ENCODE measurements at places on chromosomes 1 and 21.

GRCh38 chr1:32877211-32878110 is 6.7 kb upstream of the FNDC5 start:
- no peak for DNase-seq

DNA sequence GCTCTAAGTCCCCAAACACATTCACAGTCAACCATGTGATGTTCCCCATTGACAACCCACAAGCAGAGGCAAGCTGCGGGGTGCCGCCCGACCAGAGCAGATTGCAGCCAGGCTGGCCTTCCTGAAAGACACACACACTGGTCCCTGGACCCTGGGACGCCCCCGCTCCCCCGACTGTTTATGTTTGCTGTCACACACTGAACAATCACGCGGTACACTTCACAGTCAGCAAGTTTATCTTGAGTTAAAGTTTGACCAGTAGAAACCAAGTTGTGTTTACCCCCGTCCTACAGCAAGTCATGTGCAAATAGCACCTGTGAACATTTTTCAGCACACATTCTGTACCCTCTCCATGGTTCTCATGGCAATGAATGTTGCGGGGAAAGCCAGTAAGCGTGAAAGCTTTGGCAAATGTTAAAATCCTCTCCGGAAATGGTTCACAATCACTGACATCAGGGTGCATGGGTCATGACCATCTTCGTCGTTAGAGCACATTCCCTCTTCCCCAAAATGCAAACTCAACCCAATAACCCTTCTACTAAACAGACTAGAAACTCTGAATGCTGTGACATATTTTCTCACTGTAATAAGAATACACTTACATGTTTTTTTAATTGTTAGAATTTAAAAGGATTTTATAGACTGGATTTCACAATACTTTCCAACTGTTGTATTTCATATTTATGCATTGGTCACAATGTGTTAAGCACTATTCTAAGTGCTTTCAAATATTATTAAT is 33.3 kb upstream of the IRF2BP2 start:
- no peak for DNase-seq

DNA sequence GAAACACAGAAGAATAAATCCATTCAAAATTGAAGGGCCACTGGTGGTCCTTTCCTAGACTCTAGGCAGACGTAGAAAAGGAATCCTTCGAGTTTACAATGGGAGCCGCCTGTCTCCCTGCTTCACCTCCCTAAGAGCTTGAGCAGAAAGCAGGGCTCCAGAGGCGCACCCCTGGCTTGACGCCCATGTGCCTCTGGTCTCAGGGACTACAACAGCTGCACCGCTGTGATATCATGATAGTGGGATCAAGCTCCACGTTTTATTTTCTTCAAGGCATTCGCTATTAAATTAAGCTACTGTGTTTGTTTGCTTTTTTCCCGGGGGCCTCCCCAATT is 403 bp upstream of the C1orf122 start:
- no peak for DNase-seq

DNA sequence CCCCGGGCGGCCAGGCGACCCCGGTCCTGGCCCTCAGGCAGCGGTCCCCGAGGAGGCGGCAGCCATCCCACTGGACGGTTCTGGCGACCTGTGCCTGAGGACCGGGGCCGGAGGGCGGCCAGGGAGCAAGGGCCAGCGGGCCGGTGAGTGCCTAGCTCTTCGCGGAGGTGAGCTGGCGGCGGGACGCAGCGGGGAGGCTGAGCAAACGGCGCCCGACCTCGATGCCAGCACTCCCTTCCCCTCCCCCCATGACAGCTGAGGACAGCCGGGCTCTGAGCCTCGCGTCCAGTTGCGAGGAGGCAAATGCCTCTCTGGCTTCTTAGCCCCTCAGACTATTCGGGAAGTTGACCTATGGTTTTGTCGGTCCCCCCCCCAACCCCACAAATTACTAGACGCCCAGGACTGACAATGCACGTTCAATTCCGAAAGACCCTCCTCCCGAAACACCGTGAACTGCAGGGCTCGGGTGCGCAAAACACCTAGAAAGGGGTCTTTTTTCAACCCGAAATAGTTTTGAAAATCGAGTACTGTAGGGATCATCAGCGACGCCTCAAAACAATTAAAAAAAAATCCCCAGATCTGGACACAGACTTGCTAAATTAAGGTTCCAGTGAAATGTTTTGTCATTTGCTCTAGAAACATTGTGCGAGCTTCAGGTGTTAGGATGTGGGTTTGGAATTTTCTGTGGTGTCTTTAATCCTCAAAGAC is 8.3 kb downstream of the CDKN2C start:
- no peak for DNase-seq

GRCh38 chr1:209704584-209704983 is at the start of gene HSD11B1:
Gene HSD11B1, plus strand, starts transcription at chr1:209704846. Its CDS starts 97 bp downstream, at chr1:209704943.
- DNase-seq: no peak

DNA sequence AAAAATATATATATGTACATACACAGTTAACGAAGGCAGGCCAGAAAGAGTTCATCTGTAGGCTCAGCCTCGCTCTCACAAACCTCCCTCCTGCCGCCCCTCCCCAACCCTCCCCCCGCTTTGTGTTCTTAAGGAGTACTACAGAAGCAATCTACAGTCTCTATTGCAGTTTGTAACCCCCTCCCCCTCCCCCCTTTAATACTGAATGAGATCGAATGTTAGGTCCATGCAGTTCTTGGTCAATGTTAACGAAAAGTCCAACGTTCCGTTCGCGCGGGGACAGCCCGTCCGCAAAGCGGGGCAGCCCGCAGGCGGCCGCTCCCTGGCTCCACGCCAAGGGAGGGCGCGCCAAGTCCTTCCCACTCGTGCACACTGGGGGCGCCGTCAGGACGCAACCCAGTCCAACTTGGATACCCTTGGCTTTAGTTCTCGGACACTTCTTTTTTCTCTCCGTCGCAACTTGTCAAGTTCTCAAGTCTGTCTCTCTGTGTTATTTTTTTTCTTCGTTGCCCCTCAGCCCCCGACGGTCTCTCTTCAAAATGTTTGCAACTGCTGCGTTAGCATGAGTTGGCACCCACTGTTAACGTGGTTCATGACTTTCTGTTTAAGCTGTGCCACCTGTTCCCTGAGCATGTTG is 2.2 kb downstream of the JUN start:
- DNase-seq: peak; percentile 60

GRCh38 chr1:30445449-30445848 is 277.9 kb downstream of the MATN1 start:
- DNase-seq: no peak

DNA sequence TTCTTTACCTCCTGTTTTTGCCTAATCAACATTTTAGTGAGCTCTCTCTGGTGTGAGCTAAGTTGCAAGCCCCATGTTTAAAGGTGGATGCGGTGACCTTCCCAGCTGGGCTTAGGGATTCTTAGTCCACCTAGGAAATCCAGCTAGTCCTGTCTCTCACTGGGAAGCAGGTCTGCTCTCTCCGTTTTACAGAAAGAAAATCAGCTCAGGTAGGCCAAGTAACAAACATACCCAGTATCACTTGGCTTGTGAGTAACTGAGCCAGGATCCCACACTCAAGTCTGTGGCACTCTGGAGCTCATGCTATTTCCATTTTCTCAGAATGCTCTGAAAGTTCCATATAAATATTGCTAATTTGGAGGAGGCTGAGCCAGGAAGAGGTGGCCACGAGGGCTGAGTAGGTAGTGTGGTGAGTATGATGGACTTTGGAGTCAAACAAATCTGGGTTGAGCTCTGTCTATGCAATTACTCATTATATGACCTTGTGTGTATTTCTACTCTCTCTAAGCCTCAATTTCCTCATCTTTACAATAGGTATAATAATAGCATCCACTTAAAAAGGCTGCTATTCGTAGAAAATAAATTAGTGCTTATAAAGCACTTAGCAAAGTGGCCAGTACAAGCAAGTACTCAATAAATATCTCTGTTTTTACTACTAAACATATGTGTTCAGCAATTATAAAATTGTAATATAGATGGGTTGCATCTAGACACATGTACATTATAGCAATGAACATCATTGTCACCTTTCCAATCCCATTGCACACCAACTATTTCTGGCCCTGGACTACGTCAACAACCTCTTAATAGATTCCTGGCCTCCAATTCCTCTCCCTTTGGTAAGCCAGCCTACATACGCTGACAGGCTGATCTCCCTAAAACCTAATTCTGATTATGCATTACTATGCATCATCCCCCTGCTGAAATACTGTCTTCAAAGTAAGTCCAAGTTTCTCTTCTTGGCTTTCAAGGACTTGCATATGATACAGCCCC is 32.7 kb upstream of the DHCR24 start:
- no peak for DNase-seq

GRCh38 chr1:152003846-152004442 is 10.3 kb upstream of the S100A10 start:
- DNase-seq: no peak

- DNase-seq: no peak
Observed at GRCh38 chr1:53543130-53543777, 84.1 kb downstream of the DMRTB1 start.

DNA sequence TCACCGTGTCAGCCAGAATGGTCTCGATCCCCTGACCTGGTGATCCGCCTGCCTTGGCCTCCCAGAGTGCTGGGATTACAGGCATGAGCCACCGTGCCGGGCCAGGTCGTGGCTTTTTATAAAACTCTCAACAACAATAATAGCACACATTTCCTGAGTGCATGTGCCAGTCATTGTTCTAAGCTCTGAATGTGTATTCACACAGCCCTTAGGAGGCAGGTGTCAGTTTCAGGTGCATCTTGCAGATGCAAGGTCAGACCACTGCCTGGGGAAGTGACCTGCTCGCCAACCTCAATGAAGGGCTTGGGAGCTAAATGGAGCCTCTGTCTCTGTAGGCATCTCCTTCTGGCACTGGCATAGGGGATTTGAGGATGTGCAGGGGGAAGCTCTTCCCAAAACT is 1.6 kb upstream of the LEFTY2 start:
- DNase-seq: no peak

- no peak for DNase-seq
Observed at GRCh38 chr1:203128716-203129500, 1.4 kb downstream of the ADORA1 start.

Measured in central memory CD8-positive, alpha-beta T cell (primary cell).